ENCODE measurements at places on chromosomes 5 and 9.
A peak's percentile ranks its signal among the peaks of the same experiment; 100 is the strongest.

GRCh38 chr5:76594107-76594506 is 29.1 kb downstream of the F2RL2 start:
- DNase-seq: no peak

DNA sequence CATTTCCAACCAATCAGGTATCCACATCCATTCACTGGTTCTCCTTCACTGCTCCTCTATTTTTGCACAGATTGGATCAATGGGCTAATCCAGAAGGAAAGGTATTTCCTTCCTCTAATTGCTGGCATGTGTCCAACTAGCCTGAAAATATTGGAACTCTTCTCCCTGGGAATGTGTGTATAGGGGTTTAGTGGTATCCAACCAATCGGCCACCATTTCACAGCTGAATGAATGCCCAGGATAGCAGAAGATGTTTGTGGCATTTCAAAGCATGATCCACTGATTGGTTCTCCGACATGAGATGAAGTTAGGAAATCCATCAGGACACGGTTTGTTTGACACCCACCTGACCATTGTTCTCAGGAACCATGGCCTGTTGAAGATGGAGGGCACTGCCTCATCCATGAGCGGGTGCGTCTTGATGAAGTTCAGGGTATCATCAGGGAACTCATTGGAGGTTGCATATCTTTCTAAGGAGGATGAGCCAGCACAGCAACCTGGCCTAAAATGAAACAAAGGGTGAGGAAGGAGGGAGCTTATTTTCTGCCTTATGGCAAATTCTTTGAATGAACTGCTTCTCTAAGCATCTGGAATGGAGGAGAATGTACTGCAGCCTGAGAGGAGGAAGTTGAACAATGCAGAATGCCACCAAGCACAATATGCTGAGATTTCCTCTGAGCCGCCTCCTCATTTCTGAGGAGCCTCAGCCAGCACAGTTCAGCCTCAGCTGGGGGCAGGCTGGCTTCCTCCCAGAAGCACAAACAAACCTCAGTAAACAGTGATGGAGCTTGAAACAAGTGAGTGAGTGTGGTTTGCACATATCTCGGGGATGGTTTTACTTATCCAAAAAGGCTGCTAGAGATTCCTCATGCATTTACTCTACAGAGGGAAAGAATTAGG is 94.6 kb downstream of the SEMA6A start:
- no peak for DNase-seq

DNA sequence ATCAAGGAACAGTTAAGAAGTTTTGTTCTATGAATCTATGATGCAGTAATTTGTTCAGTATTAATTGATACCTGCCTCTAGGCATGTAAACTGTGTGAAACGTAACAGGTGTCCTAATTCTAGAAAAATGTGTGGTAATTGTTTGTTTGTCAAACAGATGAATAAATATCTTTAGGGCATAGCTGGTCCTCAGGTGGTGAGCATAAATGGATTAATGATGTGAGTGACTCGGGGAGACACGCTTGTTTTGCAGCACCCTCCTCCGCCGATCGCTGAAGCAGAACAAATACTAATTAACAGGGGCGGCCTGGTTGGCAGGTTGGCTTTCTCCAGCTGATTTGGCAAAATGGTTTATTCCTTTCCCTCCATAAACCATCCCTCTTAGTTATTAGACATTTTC is 88.8 kb downstream of the TLE4 start:
- no peak for DNase-seq

DNA sequence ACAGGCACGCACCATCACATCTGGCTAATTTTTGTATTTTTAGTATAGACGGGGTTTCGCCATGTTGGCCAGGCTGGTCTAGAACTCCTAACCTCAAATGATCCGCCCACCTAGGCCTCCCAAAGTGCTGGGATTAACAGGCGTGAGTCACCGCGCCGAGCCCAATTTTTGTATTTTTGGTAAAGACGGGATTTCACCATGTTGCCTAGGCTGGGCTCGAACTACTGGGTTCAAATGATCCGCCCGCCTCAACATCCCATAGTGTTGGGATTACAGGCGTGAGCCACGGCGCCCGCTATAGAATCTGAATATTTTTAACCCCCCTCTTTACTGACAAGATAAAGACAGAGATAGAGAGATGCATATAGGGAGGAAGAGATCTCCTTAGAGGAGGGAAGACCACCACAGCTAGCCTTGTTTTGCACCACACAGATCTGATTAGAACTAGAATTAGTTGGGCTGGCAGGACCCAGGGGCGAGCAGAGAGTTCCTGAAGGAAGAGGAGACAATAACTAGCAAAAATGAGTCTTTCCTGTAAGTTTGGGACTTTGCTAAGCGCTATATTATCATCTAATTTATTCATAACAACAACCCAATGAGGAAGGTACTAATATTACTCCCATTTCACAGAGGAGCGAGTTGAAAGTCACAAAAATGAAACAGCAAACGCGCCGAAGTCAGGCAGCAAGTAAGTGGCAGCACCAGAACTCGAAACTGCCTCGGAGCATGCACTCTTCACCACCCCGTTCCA is 1.5 kb upstream of the ANKHD1 start:
- no peak for DNase-seq

DNA sequence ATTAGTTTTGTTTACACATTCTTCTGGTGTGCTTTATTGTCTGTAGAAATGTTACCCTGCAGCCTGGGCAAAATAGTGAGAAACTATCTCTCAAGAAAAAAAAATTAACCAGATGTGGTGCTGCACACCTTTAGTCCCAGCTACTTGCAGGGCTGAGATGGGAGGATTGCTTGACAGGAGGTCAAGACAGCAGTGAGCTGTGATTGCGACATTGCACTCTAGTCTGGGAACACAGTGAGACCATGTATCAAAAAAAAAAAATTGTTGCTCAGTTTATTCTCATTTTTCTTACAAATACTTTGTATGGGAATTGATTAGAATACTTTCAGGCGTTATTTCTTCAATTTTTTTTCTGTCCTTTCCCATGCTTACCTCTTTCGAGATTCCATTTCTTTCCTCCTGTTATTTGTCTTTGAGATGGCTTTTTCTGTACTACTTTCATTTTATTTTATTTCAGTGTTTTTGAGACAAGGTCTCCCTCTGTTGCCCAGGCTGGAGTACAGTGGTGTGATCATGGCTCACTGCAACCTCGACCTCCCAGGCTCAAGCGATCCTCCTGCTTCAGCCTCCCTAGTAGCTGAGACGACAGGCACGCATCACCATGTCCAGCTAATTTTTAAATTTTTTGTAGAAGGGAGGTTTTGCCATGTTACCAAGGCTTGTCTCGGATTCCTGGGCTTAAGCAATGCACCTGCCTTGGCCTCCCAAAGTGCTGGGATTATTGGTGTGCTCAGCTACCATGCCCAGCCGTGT is 24.9 kb downstream of the TENT2 start:
- no peak for DNase-seq

DNA sequence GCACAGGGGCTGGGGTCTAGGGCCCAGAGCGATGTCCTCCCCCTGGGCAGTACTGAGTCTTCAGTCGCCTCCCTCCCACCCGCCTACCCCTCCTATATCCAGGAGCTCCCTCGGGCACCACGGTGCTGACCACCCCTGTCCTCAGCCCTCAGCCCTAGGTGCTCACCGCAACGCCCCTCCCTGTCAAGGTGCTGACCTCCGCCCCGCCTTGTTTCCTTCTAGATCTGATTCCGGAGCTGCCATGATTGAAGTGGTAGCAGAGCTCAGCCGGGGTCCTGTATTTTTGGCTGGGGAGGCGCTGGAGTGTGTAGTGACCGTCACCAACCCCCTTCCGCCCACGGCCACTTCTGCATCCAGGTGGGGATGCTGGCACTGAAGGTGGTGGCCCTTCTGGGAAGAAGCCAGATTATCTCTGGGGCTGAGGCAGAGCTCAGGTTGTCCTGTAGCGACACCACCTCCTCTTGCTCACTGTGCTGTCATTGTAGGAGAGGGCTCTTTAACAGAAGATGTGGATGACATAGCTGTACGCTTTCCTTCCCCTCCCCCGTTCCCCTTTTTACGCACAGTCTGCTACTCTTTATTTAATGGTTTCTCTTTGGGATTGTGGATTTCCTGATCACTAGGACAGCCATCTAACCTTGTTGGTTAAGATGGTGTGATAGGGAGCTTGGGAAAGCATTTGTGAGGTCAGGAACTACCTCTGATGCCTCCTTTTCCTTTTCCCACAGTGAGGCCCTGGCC is 598 bp downstream of the RGP1 start:
- peak; percentile 34 for DNase-seq

GRCh38 chr9:4116071-4116581 is 183.7 kb downstream of the GLIS3 start:
- no peak for DNase-seq

DNA sequence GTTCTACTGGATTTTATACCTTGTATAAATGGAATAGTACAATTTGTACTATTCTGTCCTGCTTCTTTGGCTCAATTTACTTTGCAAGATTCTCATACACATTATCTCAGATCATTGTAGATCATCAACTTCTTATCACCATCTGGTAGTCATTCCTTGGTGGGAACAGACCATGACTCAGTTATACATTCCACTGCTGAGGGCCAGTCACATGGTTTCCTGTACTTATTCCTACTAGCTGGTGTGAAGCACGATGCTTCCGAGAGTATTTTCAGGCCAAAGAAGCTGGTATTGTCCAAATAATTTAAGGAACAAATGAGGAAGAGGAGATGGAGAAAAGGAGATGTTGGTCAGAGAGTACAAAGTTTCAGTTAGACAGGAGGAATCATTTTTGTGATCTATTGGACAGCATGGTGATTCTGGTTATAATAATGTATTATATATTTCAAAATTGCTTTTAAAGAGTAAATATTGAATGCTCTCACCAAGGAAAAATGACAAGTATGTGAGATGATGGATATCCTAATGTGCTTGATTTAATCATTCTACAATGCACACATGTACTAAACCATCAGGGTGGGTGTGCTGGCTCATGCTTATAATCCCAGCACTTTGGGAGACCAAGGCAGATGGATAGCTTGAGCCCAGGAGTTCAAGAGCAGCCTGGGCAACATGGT is 124.1 kb downstream of the SYK start:
- no peak for DNase-seq

DNA sequence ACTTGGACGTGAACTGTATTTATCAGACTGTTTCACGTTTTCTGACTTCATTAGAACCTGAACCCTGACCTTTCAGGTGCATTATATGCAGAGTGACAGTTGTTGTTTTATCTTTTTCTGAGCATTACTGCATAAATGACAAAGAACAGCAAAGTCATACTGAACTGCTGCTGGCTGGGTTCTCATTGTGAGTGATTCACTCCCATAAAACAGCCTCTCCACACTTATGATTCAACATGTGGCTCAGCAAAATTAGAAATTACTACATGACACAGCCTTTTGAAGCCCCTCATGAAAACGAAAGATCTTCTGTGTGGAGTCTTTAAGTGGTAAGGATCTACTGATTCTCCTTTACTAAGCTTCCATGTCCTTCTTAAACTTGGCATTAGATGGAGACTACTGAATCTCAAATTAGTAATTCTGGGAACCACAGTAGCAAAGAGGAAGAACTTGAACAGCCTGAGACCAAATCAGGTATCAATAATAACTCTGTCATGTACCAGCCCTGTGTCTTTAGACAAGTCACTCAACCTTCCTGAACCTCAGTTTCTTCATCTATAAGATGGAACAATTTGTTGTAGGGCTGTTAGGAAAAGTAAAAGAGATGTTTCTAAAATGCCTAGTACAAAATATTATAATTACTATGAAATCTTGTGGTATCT is 172.3 kb upstream of the GNA14 start:
- no peak for DNase-seq

DNA sequence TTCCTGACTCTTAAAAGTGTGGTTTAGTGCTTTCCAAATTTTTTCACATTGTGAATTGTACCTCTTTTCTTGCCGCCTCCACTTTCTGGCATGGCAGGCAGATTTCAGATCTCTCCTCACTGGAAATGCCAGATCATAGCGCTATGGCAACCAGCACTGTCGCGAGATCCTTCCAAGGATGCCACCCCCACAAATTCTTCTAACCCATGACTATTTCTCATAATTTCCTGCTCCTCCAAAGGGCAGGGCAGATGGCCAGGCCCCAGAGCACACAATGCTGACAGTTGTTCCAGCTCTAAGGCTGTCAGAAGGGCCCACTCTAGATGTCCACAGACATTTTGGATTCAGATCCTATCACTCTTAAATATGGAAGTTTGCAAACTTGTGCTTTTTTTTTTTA is 446.2 kb upstream of the RIOK2 start:
- no peak for DNase-seq

GRCh38 chr5:39411061-39411460 is 13.7 kb downstream of the DAB2 start:
- DNase-seq: no peak

DNA sequence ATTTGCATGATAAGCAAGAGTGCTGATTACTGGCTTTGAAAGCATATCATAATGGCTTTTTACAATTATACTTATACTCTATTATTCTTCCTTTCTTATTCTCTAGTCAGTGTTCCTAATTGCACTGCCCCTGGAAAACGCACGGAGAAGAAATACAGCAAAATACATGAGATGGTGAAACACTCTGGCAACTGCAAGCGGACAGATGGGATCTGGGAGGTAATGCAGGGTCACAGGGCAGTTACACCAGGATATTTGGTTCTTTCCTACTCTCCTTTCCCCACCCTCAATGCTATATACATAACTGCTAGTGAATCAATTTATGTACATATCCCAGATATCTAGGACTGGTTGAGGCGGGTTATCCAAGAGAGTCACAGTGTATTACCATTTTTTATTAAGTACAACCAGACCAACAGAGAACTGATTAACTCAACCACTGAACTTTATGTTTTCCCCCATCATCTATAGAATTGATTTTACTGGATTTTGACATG is 423.7 kb downstream of the ZSWIM6 start:
- DNase-seq: no peak

DNA sequence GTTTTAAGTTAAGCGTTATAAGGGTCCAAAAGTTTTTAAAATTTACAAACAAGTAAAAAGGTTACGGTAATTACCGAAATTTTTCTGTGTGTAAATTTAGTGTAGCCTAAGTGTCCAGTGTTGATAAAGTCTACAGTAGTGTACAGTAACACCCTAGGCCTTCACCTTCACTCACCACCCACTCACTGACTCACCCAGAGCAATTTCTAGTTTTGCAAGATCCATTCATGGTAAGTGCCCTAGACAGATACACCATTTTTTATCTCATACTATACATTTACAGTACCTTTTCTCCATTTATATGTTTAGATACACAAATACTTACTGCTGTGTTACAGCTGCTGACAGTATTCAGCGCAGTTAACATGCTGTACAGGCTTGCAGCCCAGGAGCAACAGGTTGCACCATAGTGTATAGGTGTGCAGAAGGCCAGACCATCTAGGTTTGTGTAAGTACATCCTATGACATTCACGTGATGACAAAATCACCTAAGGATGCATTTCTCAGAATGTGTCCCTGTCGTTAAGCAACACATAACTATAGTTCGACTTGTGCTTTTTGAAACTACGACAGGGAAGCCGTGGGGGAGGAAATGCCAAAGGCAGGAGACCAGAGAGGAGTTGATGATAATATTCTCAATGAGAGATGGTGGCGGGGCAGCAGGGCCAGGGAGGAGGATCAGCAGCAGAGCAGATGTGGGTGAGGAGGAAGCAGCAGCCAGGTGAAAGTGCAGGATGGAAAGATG is 48.6 kb downstream of the PSMB7 start:
- no peak for DNase-seq

DNA sequence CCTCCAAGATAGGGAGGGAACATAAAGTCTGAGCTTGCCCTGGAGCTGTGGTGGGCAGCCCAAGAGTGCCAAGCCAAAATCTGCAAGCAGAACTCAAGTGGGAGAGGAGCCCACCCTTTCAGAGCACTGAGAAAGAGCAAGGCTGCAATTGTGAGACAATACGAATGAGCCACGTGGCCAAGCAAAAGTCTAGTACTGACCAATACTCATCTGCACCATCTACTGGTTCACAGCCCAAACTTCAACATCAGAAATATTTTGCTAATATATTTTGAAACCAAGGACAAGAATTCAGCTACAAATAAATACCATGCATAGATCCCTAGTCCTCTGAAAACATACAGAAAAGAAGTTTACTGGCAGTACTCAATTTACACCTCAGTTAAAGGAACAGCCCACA is 696.2 kb upstream of the COX7C start:
- DNase-seq: no peak
